ENCODE measurements at places on chromosomes 3 and 15.

DNA sequence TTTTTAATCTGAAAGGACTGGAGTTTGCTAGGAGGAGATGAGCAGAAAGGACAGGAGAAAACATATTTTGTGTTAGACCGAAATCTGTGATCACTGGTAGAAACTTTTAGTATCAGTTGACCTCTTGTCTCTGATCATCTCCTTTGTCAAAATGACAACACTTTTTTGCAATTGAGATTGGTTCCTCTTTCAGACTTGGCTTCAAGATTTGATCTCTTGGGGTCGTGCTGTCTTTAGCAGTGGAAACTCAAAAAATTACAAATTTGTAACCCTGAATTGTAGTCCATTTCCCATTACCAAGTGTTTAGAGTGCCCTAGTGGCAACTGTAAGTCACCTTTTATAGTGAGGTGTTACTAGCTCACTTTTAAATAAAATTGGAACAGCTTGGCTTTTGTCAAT, 107.4 kb downstream of the KLHL25 start:
- no peak for DNase-seq

DNA sequence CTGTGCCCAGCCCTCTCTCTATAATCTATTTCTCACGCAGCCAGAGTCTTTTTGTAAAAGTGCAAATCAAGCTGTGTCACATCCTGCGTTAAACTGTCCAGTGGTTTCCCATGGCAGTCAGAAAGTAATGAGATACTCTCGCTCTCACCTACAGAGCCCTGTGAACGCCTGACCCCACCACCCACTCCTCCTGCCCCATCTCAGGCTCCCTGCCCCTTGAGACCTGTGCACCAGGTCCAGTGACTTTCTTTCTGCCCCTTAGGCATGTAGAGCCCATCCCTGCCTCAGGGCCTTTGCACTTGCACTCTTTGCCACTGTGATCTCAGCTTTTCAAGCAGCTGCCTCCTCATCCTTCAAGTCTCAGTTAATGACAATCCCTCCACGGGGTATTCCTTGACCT, 58.3 kb upstream of the RASGRP1 start:
- no peak for DNase-seq

GRCh38 chr3:142272200-142272891, 47.0 kb upstream of the GK5 start:
- peak; percentile 49 for DNase-seq

DNA sequence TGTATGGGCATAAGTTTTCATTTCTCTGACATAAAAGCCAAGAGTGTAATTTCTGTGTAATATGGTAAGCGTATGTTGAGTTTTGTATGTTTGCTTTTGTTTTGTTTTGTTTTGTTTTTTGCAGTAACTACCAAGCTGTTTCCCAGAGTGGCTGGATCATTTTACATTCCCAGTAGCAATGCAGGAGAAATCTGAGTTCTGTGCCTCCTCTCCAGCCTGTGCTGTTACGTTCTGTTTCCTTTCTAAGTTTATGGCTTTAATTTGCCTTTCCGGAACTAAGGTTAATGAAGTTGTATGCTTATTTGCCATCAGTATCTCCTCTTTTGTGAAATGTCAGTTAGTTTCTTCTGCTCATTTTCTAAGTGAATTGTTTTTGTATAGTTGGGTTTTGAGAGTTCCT, 307.8 kb downstream of the GABRG3 start:
- no peak for DNase-seq

DNA sequence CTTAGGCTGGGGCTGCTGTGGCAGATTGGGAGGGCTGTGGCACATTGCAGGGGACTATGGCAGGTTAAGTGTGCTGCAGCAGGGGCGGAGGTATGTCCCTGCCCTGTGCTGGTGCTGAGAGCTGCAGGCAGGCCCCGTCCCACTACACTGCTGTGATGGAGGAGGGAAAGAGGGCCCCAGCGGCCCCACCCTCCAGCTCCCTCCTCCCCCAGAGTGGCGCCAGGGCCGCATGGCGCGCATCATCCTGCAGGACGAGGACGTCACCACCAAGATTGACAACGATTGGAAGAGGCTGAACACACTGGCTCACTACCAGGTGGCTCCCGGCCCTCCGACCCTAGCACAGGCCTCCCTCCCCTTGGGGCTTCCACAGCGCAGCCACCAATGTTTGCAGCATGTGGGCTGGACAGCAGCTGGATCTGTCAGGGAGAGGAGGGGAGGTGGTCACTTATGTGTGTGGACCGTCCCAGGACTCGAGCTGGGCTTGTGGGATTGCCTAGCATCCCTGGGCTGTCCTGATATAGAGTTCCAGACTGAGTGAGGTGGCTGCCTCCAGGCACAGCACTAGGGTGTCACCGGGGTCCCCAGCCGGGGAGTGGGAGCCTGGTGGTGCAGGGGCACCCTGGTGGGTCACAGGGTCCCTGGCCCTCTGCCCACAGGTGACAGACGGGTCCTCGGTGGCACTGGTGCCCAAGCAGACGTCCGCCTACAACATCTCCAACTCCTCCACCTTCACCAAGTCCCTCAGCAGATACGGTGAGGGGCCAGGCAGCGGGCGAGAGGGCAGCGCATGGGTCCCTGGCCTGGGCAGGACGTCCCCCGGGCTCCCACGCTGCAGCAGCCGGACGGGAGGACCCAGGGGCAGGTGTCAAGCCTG, 46.1 kb downstream of the PLXNA1 start:
- DNase-seq: no peak

GRCh38 chr3:53881691-53882593, at the start of gene ACTR8:
Gene ACTR8, minus strand, starts transcription at chr3:53882152. Its CDS starts 51 bp downstream, at chr3:53882101.
- DNase-seq: peak; percentile 86

DNA sequence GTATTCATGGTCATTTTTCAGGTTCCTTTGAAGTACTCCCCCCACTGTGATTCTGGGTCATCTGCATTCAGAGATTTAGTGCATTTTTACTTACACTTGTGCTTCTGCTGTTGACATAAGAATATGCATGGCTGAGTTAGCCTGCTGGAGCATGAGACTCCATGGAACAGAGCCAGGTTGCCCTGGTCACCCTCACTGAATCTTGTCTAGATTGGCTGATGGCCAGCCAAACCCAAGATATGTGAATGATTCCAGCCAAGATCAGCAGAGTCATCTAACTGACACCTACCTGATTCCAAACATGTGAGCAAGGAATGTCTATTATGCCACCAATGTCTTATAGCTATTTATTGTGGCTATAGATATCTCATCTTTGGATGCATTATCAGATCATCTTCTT, 25.1 kb downstream of the DTWD1 start:
- DNase-seq: peak; percentile 45

- no peak for DNase-seq
These were observed 90.6 kb downstream of the IQSEC1 start for GRCh38 chr3:12982619-12983101.

DNA sequence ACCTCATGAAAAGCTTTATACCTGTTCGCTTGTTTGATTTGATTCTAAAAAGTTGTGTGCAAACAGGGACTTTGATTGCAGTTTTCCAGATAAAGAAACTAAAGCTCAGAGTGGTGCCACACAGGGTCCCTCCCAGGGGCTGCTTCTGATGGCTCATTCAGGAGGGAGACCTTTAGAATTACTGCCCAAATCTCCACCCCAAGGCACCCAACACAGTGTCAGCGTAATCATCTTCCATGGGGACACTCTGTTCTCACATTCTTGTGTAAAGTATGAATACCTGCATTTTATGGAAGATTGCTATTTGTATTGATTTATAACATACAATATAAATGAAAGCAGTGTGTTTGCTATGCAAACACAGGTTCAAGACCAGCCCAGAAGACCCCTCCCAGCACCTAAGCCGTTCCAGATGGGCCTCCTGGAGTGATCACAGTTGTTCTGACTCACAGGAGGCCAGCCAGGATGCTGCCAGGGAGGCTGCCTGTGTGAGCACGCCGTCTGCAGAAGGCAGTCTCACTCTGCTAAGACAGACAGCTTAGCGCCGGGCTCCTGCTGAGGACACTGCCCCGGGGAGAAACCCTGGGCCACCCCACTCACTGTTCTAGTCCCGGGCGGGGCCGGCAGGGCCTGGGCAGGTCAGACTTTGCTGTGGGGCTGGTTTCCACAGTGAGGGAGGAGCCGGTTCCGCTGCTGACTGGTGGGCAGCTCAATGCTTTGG, 185.6 kb downstream of the FAM43A start:
- DNase-seq: peak; percentile 85

DNA sequence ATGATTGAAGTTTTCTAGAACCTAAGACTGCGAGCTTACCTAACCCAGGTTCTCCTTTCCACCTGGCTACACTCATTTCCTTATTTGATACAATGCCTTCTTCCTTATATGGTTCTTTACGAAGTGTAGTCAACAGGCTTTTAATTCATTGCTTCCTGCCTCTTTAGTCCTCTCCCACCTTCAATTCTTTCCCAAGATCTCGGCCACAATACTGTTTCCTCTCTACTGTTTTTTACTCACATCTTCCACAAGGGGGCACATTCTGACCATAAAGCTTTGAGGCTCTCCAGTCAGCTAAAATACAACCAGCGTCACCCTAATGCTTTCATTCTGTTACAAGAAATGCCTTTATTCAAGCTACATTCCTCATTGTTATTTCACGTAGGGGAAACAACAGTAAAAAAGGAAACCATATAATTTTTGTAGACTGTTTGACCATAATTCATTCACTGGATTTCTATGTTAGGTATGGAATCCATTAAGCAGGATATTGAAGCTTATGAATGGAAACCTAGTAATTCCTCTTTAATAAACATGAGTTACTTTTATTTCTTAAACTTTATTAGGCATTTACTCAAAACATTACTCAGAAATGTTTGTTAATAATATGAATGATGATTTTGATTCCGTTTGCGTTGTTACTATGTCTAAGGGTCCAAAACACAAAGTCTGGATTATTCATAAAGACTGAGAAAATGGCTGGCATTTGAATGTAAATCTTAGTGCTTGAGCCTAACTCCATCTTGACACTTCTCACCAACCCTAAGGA, 29.5 kb upstream of the VEPH1 start:
- DNase-seq: peak; percentile 95

- no peak for DNase-seq
These were observed 183.6 kb downstream of the MINAR1 start for GRCh38 chr15:79615754-79616153.

GRCh38 chr15:99999282-100000070, 266.2 kb upstream of the LYSMD4 start:
- no peak for DNase-seq

DNA sequence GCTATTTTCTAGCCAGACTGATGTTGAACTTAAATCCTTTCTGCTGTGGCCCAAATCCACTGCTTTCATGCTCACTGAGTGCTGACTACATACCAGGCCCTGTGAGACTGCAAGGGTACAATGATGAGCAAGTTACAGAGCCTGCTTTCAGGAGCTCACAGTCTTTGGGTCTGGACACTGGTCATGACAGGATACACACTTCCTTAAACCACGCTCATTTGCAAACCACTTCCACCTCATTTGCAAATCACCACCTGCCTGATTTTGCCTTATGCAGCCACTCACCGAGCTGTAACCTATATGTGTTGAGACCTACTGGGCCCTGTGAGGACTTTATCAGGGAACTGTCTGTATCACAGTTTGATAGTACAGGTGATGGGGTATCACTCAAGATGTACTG, 50.2 kb upstream of the LRRC58 start:
- DNase-seq: no peak

DNA sequence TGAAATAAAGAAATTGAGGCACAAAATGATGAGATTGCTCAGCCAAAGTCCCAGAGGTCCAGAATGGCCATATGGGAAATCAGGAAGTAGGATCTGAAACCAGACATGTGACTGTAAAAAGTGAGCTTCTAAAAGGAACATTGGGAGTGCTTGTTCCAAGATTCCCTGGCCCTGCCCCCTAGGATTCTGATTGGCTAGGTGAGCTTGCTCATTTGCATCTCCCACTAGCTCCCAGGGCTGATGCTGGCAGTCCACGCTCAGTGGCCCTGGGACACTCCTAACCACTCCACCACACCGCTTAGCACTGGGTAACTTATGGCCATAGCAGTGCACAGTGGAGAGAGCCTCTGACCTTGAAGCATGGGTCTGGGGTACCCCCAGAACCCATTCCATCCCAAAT, 326.7 kb downstream of the NTRK3 start:
- no peak for DNase-seq

GRCh38 chr3:16199769-16200168, 25.3 kb downstream of the GALNT15 start:
- DNase-seq: no peak

DNA sequence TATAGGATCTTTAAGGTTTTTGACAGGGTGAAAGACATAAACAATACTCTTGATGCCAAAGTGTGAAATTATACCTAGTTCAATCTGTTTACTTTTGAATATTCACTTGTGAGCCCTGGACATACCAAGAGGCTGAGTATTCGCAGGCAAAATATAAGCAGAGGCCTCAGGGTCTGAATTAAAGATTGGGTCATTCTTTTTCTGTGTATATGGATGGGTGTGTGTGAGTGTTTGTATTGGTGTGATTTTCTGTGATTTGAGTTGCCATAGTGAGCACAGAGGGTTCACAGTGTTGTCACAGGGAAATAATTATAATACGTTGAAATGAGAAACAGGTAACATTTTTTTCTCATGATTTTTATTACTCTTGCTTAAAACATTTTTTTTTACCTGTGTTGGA, 770.7 kb upstream of the ALCAM start:
- DNase-seq: no peak

GRCh38 chr3:5160940-5161858, 26.3 kb upstream of the EDEM1 start:
- peak; percentile 6 for DNase-seq

DNA sequence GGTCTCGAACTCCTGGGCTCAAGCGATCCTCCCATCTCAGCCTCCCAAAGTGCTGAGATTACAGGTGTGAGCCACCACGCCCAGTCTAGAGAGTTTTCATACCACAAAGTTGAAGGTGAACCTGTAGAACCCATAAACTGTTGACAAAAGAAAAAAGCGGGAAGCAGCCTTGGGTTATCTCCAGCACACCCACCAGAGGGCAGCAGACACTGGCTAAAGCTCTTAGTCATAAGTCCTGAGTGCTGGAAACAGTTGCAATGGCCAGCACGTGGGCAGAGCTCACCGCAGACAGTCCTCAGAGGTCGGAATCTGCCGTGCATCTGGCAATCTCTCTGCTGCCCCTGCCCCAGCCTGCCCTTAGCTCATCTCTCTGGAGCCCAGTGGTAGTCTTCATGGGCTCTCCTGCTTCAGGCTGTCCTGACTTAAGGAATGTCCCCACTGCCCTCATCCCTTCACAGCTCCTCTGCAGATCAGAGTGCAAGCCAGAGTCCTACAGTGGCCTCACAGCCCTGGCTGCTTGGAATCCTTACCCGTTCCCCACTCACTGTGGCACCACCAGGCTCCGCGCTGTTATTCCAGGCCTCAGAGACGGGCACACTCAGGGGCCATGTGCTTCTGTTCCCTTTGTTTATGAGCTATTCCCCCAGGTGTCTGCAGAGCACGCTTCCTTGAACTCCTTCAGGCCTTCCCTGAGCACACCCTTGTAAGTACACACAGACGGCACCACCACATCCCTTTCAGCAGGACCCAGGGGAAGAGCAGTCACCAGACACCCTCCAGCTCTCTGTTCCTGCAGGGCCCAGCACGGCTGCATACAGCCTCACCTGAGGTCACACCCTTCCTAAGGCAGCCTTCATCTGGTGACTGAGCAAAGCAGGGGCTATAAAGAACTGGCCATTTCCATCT, 8.8 kb upstream of the ELP6 start:
- peak; percentile 93 for DNase-seq

DNA sequence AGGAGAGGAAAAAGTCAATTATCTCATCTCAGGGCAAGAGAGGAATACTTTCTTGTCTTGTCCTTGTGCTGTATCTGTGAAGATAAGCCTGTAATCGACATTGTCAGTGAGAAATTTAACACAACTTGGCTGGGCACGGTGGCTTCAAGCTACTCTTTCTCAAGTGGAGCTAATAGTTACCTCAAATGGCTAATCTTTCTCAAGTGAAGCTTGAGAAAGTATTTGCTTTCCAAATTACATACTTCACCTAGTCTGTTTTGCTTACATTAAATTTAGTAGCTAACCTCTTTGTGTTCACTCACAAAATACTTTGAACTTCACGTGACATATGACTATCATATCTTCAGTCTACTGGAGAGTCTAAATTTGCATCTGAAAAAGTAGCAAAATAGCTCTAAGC, 48.3 kb upstream of the B3GALNT1 start:
- DNase-seq: no peak
